Activated naive CD4-positive, alpha-beta T cell treated with anti-CD3 and anti-CD28 coated beads, Interleukin-2, amount 50 U/mL, for 72 hours (primary cell): ENCODE measurements at places on chromosomes 3 and 15.

GRCh38 chr15:70151462-70151861 lies 53.7 kb upstream of the TLE3 start:
- no peak for DNase-seq

DNA sequence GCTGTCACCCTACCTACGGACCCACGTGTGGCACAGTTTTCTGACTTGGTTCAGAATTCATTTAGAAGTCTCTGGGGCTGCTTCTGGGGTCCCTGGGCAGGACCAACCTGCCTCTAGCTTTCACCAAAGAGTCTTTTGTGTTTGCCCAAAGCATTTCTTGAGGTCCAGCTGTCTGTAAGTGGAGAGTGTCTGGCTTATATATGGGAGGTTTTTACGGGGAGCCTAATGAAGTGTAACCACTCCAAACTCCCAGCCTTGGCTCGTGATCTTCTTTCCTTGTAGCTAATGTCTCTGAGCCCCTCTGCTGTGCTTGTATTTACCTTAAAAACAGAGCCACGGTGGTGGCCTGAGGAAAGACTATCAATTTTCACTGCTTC lies 109.0 kb upstream of the CTDSPL start:
- no peak for DNase-seq

- no peak for DNase-seq
Observed at GRCh38 chr3:44179246-44179645, 62.4 kb upstream of the TOPAZ1 start.

DNA sequence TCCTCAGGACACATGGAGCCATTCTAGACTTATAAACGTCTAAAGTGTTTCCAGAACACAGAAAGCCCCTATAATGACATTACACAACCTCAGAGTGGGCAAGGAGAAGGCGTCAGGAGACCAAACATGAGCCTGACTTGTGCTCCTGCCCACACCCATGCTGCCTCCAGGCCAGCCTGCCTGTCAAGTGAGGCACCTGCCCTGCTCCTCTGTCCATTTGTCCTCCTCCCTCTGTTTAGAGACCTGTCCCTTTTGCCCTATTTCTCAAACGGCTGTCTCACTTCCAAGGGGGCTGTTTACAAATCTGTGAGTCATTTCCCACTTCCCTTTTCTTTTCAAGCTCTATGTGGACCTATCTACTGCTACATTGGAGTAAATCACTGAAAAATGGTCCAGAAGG lies 21.0 kb downstream of the ZDHHC3 start:
- no peak for DNase-seq

DNA sequence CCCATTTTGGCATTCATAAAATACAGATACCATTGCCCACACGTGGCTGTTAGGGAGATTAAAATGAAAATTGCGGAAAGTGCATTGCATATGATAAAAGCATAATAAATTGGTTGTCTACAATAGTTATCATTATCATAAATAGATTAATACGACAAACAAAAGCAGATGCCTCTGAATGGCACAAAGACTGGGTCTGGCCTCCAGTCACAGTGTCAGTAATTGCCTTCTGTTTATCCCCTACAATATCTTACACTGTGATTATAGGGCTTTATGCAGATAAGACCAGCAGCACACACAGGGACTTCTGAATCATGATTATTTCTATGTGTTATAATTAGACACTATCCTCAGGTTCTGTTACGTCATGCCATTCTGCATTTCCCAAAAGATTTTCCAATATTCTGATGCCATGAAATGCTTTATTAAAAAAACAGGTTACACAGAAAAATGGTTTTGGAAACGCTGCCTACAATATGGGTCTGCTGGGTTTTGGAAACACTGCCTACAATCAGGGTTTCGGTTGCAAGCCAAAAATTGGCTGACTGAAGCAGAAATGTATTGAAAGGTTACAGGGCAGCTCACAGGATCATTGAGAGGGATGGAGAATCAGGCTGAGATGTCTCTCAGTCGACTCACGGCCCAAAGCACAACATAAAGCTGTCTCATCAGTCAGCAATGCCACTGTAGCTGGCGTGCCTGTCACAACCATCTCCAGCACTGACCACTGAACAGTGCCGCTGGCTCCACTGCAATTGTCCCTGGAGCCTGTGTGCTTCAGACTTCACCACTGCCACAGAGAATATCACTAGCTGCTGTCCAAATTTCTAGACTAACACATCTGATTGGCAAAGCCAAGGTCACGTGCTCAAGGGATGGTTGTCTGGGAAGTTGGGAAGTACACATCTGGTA lies 248.1 kb downstream of the ERC2 start:
- no peak for DNase-seq

- DNase-seq: no peak
Observed at GRCh38 chr3:126746395-126747177, 42.5 kb downstream of the CHCHD6 start.

DNA sequence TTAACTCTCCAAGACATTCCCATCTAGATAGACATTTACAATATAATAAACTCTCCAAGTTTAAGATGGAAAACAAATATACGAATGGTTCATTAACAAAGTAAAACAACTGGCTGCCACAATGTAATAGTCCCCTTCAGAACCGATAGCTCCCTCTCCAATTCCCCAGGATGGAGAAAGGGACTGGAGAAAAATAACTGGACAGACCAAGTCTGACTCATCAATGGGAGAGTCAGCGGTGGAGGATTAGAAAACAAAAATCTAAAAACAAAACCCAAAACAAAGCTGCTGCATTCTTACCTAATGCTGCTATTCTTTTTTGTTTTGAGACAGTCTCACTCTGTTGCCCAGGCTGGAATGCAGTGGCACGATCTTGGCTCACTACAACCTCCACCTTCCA lies 468.1 kb downstream of the SHQ1 start:
- DNase-seq: no peak

DNA sequence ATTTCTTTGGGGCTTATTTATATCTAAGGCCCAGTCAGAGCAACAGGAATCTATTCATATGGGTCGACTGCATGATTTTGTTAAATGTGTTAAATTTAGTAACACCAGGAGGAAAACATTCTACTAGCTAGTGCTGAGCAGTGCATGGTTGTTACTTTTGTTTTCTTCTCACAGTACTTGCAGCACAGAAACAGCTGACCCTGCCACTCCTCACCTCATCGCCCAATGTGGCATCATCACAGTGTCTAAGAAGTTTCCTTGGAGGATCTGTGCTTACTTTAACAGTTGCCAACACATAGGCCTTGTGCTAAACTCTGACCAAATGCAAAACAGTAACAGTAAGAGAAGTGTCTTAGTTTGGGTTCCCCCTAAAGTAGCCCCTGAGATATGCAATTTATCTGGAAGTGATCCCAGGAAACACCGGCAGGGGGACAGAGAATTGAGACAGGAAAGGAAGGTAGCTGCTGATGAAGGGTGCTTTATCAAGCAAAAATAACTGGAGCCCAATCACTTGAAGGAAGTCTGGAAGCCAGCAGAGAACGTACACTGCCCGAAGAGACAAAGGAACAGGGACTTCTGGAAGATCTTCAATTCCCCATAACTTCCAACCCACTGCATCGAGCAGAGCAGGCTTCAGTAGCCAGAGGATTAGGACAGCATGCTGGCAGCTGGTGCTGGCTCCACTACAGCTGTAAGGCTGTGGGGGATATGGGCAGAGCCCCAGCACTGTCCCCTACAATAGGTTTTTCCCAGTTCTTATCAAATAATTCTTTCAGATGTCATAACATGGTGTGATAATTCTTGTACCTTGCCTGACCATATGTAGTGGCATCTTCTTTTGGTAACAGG lies 36.0 kb upstream of the ULK4 start:
- DNase-seq: no peak

DNA sequence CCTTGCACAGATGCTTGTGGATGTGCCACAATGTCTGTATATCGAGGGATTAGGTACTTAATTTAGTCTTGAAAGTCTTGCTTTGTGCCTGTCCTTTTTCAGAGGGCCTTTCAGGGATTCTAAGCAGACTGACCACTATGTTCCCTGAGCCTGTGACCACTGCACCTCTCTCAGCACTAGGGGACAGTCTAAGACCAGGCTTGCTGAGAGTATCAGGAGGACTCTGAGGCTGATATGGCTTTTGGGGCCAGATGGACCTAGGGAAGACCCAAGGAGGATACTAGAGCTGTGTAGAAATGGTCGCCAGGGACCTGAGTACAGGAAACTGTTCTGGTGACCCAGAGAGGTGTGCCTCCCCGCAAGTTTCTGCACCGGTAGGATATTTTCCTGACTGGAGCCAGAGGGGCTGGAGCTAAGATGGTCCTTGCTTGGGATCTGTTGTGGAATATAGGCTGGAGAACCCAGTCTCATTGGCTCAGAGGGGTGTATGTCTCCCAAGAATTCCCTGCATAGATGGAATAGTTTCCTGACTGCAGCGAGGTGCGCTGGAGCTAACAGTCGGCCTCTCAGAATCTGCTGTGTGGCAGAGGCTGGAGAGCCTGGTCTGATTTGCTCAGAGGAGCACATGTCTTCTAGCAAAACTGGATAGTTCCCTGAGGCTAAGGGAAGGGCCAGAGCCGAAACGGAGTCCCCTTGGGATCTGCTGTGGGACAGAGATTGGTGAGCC lies 213.2 kb upstream of the DCBLD2 start:
- no peak for DNase-seq

- no peak for DNase-seq
Observed at GRCh38 chr3:103919327-103919726, 1447.4 kb upstream of the ALCAM start.

- DNase-seq: no peak
Observed at GRCh38 chr15:65655026-65655425, 33.3 kb downstream of the SLC24A1 start.

- DNase-seq: no peak
Observed at GRCh38 chr3:141410408-141410807, 42.1 kb downstream of the ZBTB38 start.

DNA sequence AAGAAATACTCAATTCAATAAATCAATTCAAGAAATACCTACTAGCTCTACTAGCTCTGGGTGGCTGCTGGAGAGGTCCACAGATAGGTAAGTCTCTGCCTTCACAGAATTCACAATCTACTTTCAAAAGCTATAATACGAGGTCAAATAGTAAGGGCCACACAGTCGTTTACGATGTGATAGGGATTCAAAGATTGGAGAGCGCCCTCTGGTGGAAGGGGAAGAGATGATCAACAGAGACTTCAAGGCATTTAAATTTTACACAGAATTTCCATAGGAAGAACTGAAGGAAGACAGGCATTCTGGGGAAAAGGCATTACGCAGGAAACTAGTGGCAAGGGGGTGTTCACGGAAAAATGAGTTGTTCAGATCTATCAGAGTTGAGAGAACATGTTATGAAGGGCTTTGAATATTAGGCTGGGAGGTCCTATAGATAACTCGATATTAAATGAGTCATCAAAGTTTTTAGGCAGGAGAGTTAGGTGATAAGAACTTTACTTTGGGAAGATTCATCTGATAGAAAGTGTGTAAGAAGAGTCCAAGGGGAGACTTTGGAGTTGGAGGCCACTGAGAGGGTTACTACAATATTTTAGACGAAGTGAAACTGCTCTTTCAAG lies 128.8 kb downstream of the FRMD5 start:
- no peak for DNase-seq

DNA sequence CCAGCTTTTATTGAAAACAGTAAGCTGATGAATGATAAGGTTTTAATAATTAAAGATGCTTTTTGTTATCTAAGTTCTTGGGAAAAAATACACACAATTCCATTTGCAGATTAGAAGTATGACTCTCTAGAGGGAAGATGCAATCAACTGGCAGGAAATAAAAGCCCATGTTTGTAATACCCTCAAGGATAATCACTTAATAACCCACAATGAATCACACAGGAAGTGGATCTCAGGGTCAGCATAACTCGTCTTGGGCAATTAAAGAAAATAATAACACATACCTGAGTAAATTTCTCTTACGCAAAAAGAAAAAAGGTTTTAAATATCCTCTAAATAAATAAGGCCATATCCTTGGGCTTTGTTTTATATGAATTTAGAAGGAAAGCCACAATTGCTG lies 9.4 kb upstream of the EID1 start:
- no peak for DNase-seq

DNA sequence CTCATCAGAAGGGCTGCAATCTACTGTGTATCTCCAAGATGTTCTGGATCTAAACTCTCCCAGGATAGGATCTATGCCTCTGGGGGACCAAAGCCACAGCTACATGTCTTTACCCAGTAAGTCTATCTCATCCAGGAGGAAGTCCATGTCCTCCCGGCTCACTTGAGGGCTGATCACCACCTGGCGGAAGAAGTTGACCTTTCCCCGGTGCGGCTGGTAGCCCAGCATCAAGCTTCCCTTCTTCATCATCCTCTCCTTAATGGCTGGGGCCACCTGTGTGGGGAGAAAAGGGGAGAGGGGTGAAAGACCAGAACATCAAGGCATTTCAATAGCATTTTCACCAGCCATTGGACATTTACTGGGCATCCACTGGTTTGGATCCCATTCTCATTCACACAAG lies 121.7 kb downstream of the TGFBR2 start:
- DNase-seq: no peak

- DNase-seq: no peak
Observed at GRCh38 chr3:12998648-12999047, 74.6 kb downstream of the IQSEC1 start.

GRCh38 chr15:64460206-64460723 lies at the start of gene ZNF609:
Gene ZNF609, plus strand, starts transcription at chr15:64460578. Its CDS starts 38,842 bp downstream, at chr15:64499420.
- DNase-seq: peak; percentile 98

- DNase-seq: peak; percentile 22
Observed at GRCh38 chr3:187165144-187165543, 25.8 kb upstream of the RPL39L start.
